WERI-Rb-1 (cell line): ENCODE measurements at places on chromosomes 3 and 15.
A peak's percentile ranks its signal among the peaks of the same experiment; 100 is the strongest.

GRCh38 chr15:76340803-76341365 lies 4.3 kb downstream of the ISL2 start:
- DNase-seq = no peak

DNA sequence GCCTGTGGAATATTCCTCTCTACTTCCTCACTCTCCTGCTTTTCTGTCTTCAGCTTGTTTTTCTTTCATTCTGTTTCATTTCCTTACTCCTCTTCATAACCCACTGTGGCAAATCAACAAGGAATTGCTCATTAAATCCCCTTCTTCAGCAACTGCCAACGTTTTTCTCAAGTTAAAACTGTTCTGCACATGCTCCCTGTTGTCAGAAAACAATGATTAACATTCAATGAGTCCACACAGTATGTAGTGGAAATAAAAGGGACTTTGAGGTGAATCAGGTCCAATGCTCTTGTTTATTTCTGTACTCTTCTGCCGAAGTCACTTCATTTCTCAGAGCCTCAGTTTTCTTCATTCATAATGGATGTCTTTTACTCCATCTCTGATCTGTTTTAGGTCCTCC lies 11.9 kb upstream of the ROBO2 start:
- DNase-seq = no peak

DNA sequence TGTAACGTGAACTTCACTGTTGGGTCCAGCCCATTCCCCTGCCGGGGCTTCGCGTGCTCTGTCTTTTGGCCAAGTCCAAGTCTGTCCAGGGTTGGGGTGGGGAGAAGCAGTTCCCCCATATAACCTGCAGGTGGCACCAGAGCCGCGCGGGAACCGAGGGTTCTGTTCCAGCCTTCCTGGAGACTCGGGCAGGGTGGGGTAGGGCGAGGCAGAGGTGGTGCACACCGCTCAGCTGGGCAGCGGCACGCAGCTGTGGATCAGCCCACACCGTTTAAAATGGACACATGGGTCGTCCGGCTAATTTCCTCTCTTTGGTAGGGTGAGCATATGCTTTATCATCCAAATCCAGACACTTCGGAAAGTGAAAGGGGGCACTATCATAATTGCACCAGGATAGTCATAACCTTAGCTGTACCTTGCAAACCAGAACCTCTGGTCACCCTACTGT lies 118.1 kb downstream of the TBC1D2B start:
- DNase-seq = peak; percentile 80

DNA sequence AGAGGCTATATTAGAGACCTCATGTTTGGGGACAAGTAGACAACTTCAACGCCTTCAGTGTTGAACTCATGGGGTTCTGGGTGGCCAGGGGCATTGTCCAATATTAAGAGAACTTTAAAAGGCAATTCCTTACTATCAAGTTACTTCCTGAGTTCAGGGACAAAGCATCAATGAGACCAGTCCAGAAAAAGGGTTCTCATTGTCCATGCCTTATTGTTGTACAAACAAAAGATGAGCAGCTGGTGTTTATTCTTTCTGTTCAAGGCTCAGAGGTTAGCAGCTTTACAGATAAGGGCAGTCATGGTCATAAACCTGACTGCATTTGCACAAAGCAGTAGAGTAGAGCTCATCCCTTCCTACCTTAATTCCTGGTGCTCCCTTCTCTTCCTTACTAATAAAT lies 18.5 kb upstream of the PDHB start:
- no peak for DNase-seq

GRCh38 chr3:82628385-82629014 lies 867.1 kb upstream of the GBE1 start:
- DNase-seq = no peak

DNA sequence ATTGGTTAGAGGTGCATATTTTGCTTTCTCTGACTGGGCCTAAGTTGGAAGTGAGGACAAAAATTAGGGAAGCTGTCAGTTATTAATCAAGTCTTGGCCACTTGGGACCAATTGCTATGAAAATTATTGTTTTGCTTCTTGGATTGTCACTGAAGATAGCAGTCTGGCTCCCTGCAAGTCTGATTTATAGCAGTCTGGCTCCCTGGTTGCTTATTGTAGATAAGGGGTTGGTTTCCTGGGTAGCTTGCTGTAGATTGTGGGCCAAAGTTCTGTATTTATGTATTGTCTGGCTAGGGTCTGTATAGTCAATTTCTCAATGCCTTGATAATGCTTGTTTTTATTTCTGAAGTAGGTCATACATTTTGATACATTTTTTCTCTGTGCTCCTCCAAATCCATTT lies 13.3 kb upstream of the DRD3 start:
- no peak for DNase-seq

DNA sequence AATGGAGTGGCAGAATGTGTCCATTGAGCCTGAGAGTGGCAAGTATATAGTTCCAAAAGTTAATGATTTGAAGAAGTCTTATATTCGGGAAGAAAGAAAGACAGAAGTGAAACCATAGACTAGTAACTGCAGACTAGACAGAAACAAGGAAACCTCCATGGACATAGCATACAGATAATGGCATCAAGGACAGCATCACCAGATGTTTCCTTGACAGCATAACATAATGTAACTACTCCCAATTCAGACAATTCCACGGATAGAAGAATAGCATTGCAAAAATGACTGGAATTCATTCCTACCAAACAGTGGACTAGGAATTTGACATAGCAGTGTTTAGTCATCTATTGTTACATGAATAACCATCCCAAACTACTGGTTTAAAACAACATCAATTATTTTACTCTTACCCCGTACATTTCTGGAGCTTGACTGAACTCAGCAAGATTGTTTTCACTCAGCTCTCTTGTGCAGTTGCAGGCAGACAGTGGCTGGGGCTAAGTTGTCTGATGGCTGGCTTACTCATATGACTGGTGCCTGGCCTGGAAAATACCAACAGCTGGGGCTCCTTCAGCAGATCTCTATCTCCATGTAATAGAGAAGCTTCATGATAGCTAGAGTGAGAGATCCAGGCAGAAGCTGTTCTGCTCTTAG lies 109.7 kb upstream of the GADL1 start:
- no peak for DNase-seq

GRCh38 chr15:69360642-69361041 lies 53.5 kb upstream of the KIF23 start:
- DNase-seq = no peak

GRCh38 chr3:98890965-98891910 lies 10.3 kb downstream of the DCBLD2 start:
- no peak for DNase-seq

DNA sequence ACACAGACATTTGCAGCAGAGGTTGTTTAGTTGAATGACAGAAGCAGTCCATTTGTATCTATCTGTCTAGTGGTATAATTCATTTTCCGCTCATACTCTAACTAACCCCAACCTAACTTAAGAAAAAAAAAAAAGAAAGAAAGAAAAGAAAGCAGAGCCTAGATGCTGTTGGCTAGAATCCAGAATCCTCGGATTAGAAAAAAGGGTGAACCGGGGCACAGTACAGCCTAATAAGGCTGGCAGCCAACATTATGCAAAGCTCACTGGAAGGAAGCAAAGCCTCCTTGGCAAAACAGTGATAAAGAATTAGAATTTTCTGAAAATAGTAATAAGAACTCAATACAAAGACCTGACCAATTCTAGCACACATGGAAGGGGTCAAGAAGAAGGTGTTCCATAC lies 640.8 kb downstream of the TUSC7 start:
- no peak for DNase-seq

- DNase-seq = no peak
Observed at GRCh38 chr3:81513591-81513990, 247.9 kb downstream of the GBE1 start.
